ENCODE measurements at places on chromosomes 6 and 20.

DNA sequence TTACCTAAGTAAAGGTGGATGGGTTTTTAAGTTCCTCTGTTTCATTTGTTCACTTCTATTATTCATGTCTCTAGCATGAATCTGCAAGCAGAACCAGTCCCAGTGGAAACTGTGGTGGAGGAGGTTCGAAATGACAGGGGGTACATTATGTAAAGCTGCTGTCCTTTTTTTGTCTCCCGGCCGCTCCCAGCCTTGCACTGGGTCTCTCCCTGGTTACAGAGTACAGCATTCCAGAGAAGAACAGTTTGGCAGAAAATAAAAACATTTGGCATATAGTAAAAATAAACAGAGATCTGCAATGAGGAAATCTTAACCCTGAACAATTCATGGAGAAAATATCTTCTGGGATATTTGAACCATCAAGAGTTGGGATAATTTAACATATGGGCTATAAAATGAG lies 34.6 kb upstream of the TAGAP start:
- H3K27ac ChIP-seq: no peak overlapping the region
- peaks cover 33% of the 10 kb centered on the region for H3K27me3 ChIP-seq
- no peaks in the 10 kb centered on the region for H3K4me1 ChIP-seq
- H3K4me3 ChIP-seq: no peak overlapping the region

DNA sequence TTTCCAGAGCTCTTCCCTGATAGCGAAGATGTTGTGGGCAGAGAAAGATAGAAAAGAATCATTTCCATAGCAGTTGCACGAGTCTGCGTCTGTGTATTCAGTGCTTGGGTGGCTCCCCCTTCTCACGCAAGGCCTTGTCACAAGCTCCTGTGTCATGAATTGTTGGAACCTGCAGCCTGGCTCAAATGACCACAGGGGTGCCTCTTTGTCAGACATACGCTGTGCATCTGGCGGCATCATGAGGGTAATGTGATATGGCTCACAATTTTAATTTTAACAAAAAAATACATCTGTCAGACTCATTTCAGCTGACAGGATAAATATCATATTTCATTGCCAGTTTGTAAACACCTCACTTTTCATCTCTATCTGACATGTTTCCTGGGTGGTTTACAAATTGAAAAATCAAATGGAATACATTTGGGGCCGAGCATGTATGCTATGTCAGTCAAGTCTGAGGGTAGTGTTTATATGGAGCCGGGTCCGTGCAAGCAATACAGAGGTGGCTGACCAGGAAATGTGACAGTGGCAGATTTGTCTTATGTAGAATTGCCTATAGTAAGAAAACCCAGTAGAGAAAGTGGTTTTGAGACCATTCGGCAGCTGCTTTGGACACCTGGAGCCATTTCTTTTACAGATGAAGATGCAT lies 90.9 kb downstream of the CAP2 start:
- H3K36me3 ChIP-seq: no peaks in the 10 kb centered on the region
- no peaks in the 10 kb centered on the region for H3K27me3 ChIP-seq
- H3K4me3 ChIP-seq: no peak overlapping the region
- peak overlapping the region; percentile 60 for H3K27ac ChIP-seq
- DNase-seq: peak; percentile 41
- H3K4me1 ChIP-seq: no peaks in the 10 kb centered on the region

- H3K36me3 ChIP-seq: no peaks in the 10 kb centered on the region
- H3K4me1 ChIP-seq: no peaks in the 10 kb centered on the region
- no peak overlapping the region for H3K27ac ChIP-seq
- peaks cover 33% of the 10 kb centered on the region for H3K27me3 ChIP-seq
Observed at GRCh38 chr20:41927189-41927588, 309.0 kb upstream of the CHD6 start.

- DNase-seq: no peak
- no peaks in the 10 kb centered on the region for H3K27me3 ChIP-seq
Observed at GRCh38 chr6:155260686-155261085, 3.1 kb upstream of the CLDN20 start.

DNA sequence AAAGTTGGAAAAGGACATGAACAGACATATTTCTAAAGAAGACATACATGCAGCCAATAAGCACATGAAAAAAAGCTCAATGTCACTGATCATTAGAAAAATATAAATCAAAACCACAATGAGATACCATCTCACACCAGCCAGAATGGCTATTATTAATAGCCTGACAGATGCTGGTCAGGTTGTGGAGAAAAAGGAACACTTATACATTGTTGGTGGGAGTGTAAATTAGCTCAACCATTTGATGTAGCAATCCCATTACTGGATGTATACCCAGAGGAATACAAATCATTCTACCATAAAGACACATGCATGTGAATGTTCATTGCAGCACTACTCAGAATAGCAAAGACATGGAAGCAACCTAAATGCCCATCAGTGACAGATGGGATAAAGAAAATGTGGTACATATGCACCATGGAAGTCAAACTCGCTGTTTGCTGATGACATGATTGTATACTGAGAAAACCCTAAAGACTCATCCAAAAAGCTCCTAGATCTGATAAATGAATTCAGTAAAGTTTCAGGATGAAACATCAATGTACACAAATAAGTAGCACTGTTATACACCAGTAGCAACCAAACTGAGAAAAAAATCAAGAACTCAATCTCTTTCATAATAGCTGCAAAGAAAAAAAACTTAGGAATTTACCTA lies 196.8 kb downstream of the ADGB start:
- no peak for DNase-seq
- H3K4me1 ChIP-seq: no peaks in the 10 kb centered on the region
- H3K27ac ChIP-seq: no peak overlapping the region
- no peaks in the 10 kb centered on the region for H3K36me3 ChIP-seq
- peaks cover 4% of the 10 kb centered on the region for H3K27me3 ChIP-seq

- no peaks in the 10 kb centered on the region for H3K27me3 ChIP-seq
- H3K4me1 ChIP-seq: peaks cover 53% of the 10 kb centered on the region
- H3K4me3 ChIP-seq: no peak overlapping the region
- no peaks in the 10 kb centered on the region for H3K36me3 ChIP-seq
Observed at GRCh38 chr6:40900791-40901190, 138.2 kb downstream of the UNC5CL start.

GRCh38 chr6:106177786-106178185 lies 91.7 kb downstream of the PRDM1 start:
- H3K27ac ChIP-seq: no peak overlapping the region
- no peak overlapping the region for H3K4me3 ChIP-seq
- H3K36me3 ChIP-seq: no peaks in the 10 kb centered on the region
- H3K27me3 ChIP-seq: no peaks in the 10 kb centered on the region
- DNase-seq: no peak
- no peaks in the 10 kb centered on the region for H3K4me1 ChIP-seq
